Inflammatory macrophage treated with lipopolysaccharide for 4 hours (primary cell): ENCODE measurements at places on chromosomes 6 and 20.

DNA sequence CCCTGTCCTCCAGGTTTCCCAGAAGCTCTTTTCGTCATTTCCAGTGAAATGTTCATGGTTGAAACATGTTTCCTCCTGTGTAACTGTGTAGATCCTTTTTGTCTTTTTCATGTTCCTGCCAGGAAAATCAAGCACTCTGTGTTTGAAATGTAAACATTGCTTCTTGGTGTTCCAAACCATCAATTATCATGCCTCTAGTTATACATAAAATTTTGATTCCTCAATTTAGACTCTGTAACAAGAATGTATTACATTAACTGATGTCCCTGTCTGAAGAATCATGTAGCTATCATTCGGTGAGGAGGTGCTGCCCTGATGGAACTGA lies 546.3 kb upstream of the CITED2 start:
- no peak for DNase-seq

- no peak for DNase-seq
Observed at GRCh38 chr6:144418959-144419545, 133.9 kb downstream of the UTRN start.

- DNase-seq: no peak
Observed at GRCh38 chr6:93209358-93209757, 210.0 kb downstream of the EPHA7 start.

DNA sequence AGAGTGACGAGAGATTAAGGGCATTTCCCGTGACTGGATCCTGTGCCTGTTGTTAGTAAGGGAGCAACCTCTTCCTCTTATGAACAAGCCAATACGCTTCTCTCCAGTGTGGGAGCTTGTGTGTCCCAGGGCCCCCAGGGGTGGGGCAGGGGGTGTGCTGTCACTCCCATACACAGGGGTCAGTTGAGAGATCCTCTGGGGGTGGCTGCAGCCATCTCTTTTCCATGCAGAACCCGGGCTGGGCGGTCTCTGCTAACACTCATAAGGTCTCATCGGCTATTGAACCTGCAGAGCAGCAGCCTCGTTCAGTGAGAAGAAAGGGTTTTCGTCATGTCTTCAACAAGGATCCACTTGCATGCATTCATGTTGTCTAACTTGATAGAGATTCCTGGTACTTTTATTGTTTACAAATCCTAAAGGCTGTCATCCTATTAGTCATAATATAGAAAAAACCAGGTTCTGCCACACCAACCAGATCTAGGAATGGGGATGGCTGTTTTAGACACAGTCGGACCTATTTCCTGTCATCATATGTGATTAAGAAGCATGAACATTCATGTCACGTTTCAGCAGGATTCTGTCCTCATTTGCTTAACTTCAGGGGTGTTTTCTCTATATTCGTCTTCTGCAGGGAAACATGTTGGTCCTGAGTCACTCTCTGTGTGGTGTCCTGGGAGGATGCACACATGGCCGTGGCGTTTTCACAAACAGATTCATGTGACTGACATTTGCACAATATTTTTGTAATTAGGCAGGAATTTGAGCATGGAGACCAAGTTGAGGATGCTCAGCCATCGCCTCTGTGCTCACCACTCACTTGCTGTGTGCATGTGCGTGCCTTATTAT lies 13.3 kb upstream of the THBS2 start:
- no peak for DNase-seq

- no peak for DNase-seq
Observed at GRCh38 chr20:52256454-52256853, 64.9 kb upstream of the ZFP64 start.

DNA sequence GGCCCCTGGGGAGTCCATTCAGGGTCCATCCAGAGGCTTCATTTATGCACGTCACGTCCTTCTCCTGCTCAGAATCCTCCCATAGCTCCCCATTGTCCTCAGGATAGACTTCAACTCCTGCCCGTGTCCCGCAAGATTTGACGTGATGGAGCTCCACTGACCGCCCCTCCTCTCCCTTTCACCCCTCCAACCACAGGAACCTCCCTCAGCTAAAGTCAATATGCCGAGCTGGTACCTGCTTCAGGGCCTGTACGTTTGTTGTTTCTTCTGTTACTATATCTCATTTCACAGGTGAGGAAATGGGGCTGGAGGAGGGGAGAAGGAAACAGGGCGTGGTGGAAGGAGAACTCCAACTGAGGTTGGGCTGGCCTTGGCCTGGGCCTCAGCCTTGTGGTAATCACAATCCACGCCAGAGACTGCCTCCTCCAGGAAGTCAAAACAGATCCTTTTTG lies 38.6 kb downstream of the CEBPB start:
- peak; percentile 43 for DNase-seq

DNA sequence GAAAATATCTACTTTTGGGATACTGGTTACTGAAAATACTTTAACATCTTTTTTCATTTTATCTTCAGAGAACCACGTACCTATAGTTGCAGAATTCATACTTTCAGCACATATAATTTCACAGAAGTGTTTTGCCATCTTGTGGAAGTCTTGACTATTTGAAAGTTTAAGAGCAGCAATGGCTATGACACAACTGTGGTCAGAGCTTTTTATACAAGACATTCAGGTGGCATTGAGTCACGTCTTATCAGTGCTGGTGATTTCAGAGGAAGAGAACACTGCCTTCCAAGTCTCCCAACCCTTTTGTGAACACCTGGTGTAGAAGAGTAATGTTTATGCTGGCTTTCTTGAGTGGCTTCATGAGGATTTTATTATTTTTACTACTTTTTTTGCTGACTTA lies 171.6 kb downstream of the ARID1B start:
- DNase-seq: peak; percentile 27

GRCh38 chr6:13794184-13794583 lies 20.2 kb downstream of the MCUR1 start:
- no peak for DNase-seq

DNA sequence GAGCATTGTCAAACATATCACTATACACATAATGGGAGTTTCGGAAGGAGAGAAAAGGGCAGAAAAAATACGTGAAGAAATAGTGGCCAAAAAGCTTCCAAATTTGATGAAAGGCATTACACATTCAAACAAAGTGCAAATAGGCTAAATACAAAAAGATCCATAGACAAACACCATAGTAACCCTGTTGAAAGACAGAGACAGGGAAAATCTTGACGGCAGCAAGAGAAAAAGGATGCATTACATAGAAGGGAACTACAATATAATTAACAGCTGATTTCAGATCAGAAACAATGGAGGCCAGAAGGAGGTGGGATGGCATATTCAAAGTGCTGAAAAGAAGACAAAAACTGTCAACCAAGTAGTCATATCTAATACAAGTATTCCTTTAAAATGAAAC lies 170.8 kb downstream of the MRPL14 start:
- DNase-seq: no peak

GRCh38 chr6:165055231-165055630 lies 254.2 kb downstream of the C6orf118 start:
- DNase-seq: no peak

DNA sequence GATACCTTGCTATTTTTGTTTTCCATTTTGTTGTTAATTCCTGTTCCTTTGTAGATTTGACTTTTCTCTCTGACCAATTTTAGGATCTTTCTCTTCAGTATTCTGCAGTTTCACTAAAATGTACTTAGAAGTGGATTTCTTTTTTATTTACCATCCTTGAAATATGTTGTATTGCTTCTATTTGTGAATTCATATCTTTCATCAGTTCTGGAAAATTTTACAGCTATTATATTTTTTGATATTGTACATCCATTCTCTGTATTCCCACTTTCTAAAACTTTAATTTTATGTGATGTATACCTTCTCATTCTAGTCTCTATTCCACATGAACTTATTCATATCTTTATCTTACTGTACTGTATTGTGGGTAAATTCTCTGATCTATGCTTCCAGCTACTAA lies 9.7 kb upstream of the ALDH8A1 start:
- DNase-seq: no peak

- no peak for DNase-seq
Observed at GRCh38 chr6:109897561-109898080, 80.5 kb upstream of the GPR6 start.

DNA sequence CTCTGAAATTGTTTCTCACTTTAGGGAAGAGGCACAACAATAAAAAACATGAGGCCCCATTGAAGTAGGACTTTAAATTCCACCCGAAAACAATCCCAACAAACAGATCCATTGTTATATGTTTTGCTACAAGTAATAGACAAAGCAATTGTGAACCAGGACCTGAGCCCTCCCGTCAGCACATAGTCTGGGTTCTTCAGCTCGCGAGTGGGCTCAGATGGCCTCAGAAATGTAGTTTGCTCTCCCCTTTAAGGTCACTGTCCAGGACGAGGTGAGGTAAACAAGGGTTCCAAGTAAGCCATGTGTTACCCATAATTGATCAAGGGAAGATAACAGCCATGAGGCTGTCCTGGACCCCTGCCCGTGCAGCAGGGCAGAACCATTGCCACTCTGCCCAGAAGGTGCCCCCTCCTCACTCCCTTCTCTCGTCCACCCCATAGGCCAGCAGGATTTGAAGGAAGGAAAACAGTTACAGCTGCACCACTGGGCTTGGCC lies 160.1 kb upstream of the QKI start:
- no peak for DNase-seq

DNA sequence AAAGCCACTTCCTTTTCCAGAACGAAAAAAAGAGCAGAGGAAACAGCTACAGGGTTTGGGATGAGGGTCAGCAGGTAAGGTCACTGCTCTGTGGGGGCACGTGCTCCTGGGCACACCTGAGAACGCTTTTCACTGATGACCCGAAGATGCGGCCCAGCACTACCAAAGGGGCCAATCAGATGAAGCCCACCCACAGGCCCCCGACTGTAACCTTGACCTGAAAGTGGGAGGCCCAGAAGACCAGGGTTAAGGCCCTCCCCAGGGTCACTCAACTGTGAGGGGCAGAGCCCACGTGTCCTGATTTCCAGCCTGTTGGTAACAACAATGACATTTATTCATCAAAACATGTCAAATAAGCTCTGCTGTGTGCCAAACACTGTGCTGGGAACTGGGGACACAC lies 108.0 kb downstream of the BMP7 start:
- DNase-seq: no peak

DNA sequence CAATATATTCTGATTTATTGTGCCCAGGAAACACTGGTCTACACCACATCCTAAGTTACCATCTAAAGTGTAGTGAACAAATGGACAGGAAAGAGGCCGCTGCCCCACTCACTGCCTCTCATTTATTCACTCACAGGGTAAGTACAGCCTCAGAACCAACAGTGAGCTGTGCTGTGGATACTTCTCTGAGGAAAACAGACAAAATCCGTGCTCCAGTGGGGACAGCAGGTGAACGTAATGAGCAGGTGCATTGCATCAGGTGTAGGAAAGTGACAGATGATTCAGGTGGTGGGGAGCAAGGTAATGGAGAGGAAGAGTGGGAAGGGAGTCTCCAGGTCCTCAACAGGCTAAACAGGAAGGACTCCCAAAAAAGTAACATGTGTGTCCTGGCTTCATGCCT lies 8.4 kb upstream of the ULBP2 start:
- DNase-seq: no peak

DNA sequence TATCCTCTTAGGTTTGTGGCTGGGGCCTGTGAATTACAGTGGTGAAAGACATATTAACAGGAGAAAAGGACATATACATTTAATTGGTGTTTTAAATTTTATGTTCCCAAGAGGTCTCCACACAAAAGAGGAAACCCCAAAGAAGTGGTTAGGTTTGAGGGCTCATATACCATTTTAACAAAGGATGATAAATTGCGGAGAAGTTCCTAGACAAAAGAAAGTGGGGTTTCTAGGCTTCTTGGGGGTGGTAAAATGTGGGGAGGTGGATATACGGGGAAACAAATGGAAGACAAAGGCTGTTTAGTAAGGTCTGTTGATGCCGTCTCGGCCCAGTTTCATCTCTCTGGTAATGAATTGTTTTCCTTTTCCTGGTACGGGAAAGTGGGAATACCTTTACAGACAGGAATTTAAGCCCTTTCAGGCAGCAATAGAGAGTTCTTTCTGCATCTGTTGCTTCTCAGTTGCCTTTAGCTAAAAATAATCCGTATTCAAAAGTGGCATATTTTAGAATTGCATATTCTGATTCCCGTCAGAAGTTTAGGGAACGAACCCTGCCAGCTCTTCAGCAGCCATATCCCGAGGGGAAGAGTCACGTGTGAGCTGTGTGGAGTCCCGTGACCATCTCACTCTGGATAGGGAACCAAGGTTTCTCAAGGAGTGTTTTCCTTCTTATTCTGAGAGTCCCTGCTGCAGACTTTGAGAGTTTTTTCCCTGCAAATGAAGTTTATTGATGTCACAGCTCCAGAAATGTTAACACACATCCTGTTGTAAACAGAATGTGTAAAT lies 104.4 kb downstream of the RPP40 start:
- DNase-seq: no peak

- no peak for DNase-seq
Observed at GRCh38 chr20:13791540-13792459, 7.0 kb downstream of the NDUFAF5 start.

GRCh38 chr6:1190366-1190765 lies 121.5 kb upstream of the FOXQ1 start:
- no peak for DNase-seq

GRCh38 chr6:14305624-14306023 lies 188.1 kb downstream of the CD83 start:
- no peak for DNase-seq

GRCh38 chr6:44980841-44981240 lies 347.3 kb upstream of the RUNX2 start:
- no peak for DNase-seq

GRCh38 chr20:63737945-63738686 lies 1.5 kb upstream of the SLC2A4RG start:
- DNase-seq: no peak

DNA sequence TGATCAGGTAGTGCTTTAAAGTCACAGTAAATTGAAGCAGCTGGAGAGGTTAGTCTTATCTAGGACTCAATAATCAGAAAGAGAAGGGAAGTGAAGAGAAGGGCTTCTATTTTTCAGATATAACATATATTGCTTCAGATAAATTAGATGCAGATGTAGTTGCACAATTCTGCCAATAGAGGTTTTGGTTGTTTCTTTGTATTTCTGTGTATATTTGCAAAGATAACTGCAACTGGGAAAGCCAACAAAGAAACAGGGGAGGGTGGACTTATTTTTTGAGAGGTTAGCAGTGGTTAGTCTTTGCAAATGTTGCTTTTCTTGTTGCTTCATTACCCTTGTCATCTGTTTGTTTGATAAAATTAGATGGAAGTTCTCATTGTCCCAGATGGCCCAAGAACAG lies 106.6 kb downstream of the ADGRG6 start:
- DNase-seq: no peak

- peak; percentile 96 for DNase-seq
Observed at GRCh38 chr6:113763876-113764275, 93.3 kb upstream of the MARCKS start.

DNA sequence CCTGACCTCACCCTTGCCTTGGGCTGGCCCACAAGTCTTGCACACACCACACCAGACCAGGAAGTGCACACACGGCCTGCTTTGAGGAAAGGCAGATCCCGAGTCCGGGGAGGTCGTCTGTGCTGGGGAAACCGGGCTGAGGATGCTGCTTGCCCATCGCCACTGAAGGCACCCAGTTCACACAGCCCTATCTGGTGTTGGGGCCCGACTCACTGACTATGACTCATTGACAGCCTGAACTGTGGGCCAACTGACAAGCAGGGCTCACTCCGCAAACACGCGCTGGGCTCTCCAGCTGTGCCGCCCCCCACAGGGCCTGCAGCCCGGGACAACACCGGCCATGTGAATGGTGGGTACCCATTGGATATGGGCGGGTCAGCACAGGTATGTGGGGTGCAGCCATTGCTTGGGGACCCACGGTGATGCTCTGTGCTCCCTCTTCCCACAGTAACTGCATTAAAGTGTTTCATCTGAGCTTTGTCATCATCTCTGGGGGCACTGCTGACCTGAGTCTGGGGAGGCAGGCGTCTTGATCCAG lies 1.6 kb downstream of the SAMD10 start:
- DNase-seq: peak; percentile 67
